ENCODE measurements at places on chromosomes 2 and 18.

DNA sequence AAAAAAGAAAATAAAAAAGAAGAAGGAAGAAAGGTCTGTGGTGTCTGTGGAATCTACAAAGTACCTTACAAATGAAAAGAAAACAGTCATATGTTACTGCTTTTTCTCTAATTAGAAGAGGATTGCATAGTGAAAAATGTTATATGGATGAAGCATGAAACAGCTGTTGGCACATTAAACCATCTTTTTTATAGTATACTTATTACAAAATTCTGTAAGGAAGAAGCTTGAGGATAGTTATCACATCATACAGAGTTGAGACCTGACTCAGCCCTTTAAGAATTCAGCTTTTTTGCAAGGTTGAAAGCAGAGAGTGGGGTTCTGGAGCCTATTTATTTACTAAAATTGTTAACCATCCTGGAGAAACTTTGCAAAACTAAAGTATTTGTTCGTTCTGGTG, 222.7 kb downstream of the PHLPP1 start:
- no peak for DNase-seq

- no peak for DNase-seq
These were observed 2183.1 kb upstream of the CELF4 start for GRCh38 chr18:39748727-39749126.

DNA sequence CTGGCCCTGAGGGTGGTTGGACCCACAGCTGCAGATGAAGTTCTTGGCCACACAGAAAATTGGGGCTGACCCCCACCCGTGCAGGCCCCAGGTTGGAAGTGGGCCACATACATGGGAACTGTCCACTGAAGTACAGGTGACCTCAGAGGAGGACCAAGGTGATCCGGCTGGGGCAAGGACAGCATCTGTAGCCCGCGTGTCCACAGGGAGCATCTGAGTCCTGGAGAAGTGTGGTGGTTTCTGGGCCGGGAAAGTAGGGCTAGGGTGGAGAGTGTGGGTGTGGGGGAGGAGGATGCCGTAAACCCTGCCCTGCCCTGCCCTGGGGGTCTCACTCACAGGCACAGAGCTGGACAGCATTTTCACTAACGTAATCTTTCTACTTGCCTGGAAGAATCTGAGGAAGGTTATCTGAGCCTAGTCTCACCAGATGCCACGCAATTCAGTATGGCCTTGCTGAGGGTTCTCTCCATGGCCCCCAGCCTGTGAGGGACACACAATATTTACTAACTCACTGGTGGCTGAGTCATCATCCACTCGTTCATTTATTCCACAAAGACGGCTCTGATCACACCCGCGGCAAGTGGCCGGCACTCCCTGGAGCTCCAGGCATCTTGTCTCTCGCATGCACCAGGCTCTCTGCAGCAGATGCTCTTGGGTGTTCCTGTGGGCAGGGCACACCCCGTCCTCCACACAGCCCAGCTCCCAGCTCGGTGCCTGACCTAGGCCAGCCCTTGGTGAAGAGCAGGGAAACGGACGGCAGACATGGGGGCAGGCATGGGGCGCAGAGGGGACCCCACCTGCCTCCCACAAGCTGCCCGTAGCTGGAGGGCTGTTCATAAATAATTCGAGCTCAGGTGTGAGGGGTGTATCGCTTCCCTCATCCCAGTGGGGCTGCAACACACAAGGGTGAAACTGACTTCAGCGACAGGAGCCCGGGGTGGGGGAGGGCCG, 51.2 kb downstream of the INHBB start:
- DNase-seq, result no peak

DNA sequence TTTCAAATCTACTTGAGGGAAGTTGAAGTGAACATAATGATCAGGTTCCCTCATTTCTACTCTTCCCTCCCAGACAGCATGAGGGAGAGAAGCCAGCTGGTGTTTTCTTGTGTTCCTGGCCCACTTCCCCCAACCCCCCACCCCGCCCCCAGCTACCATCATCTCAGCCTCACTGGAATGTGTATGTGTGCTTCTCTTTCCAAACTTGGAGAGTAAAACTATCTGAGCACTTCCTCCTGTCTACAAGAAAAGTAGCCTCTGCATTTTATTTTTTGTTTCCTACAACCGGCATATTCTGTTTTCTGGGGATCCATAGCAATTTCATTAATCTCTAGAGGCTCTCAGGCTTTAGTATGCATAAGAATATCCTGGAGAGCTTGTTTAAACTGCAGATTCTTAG, 53.6 kb upstream of the GRHL1 start:
- no peak for DNase-seq

DNA sequence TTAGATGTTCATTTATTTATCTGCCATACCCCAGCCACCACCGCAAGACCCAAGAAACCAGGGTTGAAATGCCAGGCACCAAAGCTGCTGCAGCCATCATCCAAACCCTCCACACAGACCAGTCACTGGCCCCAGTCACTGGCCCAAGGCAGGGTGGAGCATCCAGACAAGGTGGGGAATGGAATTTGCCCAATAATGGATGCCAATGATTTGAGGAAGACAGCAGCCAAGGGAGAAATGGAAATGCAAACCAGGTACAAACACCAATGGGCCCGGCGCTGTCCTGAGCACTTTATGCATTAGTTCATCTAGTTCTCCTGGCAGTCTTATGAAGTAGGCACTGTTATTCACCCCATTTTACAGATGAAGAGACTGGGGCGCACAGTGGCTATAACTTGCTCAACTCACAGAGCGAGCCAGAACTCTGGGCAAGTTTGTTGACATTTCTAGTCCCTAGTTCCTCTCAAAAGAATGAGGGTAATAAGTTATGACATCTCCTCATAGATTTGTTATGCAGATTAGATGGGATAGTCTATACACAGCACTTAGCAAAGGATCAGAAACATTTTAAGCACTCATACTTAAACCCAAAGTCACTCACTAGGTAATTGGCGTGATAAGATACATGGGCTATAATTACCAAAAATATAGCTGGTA, 173.3 kb downstream of the TMEM247 start:
- DNase-seq, result no peak

DNA sequence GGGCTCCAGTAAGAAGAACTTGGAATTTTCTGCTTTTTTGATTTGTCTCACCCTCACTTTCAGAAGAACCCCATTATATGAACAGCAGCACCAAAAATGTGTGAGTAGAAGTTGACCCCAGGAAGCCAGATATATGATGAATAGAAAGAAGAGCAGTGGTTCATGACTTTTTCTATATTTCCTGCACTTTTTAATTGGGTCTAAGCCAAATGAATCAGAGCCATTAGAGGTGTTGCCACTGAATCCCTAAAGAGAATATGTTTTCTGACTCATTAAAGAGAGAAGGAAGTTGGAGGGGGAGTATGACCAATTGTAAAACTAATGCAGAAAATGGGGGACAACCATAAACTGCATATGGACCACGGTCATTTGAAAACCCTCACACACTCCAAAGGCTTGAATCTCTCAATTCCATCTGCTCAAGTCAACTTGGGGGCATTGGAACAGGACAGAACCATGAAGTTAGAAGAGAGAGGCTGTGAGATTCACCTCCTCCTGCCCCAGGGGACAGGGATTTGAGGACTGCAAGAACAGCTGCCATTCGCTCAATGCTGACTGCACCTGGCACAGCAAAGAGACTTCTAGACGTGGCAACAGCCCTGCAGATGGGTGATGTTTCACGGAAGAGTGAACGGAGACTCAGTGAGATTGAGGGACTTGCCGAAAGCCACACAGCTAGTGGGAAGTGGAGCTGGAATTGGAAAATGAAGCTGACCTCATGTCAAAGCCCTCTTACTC, 3.0 kb downstream of the DAPL1 start:
- DNase-seq, result no peak

GRCh38 chr18:75276818-75277609, 66.4 kb downstream of the TSHZ1 start:
- no peak for DNase-seq

- no peak for DNase-seq
These were observed 556.0 kb upstream of the MEX3C start for GRCh38 chr18:51753365-51754057.

DNA sequence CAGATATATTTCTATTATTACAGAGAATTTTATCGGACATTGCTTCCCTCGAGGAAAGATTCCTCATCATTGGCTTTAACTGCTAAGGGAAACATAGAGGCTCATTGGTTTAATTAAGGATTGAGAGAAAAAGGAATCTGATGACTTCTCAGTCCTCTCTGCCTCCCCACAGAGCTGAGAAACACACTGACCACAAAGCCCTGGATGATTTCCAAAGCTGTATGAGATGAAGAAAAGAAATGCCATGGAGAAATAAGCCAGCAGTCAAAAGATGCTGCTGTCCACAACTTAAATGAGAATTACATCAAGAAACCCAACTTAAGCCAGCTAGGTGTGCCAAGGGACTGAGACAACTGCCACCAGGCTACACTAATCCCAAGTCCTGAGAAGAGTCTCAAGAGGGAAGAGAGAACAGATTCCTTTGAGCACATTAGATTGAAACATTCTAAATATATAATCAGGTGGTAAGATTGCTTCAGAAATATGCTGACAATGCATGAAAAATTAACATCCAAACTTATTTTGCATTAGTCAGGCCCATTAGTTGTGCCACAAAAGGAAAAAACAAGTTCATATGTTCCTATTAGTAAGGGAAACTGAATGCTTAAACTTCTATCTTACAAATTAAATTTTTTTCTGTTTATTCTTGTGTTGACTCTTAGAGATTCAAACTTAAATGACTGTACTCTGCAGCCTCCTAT, 308.1 kb upstream of the CYRIA start:
- no peak for DNase-seq

DNA sequence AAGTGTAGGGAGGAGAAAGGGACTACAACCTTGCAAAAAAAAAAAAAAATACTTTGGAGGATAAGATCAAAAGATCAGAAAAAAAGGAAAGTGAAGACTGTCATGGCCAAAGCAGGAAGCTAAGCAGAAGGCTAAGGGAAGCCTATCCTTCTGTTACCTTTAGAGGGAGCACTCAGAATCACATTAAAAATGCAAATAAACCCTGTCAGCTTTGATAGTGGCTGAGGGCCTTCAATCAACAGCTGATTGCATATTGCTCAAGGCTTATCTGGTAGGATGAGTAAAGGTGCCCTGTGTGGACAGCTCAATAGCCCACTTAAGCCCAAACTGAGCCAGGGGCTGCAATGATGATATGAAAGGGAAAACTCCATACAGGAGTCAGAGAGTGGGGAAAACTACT, 1021.2 kb downstream of the LRP1B start:
- no peak for DNase-seq

- no peak for DNase-seq
These were observed 731.1 kb upstream of the ZNF804A start for GRCh38 chr2:183867206-183867605.

DNA sequence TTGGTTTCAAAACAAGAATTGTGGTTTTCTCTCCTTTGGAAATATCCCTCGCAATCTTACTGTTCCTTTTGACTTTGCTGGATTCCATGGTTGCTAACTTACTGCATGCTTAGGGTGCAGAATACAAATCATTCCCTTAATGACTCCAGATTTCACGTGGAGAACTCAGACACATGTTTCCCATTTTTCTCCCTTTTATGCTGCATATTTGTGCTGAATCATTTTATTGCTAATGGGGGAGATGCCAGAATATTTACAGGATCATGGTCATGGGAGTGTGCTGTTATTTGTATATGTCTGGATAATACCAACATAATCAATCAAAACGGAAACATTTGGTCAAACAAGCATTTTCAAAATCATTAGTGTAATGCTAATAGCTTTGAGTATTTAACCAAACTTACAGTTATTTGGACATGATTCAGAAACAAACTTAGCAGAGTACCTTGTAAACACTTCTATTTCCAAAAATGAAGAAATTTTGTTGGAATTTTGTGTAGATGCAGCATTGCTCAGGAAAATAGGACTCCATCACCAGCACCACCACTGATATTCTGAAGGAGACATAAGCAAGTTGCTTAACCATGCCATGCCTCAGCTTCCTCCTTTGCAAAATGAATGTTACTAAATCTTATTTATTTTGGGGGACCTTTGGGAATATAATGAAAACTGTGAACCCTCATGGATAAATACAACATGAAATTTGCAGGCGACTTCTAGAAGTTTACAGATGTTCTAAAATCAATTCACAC, 122.5 kb upstream of the RND3 start:
- no peak for DNase-seq

Measured in NCI-H187 (cell line).